ENCODE measurements at places on chromosomes 11 and 22.
A peak's percentile ranks its signal among the peaks of the same experiment; 100 is the strongest.

DNA sequence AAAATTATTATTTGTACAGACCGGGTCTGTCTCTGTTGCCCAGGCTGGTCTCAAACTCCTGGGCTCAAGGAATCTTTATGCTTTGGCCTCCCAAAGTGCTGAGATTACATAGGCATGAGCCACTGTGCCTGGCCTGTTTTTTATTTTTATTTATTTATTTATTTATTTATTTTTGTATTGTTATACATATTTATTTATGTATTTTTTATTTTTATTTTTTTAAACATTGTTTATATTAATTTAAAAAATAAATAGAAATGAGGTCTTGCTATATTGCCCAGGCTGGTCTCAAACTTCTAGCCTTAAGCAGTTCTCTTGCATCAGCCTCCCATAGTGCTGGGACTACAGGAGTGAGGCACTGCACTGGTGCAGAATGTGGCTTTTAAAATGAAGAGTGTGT is 47.0 kb downstream of the SWAP70 start:
- no peak for DNase-seq

- peak; percentile 33 for DNase-seq
Measured at GRCh38 chr11:116733969-116734508, 38.7 kb downstream of the BUD13 start.

DNA sequence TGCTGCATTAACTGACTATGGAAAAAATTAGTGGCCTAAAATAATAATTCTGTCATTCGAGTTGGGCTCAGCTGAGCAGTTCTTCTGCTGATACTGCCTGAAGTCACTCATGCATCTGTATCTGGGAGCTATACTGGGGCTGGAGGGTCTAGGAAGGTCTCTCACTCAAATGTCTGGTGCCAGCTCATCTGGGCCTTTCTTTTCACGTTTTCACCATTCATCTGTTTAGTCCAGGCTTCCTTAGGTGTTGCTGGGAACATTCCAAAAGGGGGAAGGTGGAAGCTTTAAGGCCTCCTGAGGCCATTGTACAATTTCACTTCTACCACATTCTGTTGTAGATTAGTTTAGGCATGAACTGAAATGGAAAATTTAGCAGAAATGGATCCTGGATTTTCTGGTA is 28.0 kb downstream of the YAP1 start:
- DNase-seq = no peak

DNA sequence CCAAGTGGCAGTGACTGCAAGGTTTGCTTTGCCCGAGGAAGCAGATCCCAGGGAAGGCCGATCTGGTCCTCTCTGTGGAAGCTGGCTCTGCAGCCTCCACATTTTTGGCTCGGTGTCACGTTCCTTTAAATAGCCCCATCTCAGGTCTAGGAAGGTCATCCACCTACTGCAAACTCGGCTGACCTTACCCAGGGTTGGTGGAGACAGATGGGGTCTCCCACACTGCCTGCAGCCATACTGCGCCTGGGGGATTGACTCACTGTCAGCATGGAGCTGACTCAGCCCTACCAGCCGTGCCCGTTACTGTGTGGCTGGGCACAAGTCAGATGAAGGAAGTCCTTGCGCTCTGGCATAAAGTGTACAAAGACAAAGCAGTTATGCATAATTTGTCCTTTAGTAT is 16.9 kb downstream of the CDPF1 start:
- no peak for DNase-seq

- DNase-seq = no peak
Measured at GRCh38 chr11:126664643-126665042, 309.2 kb downstream of the ST3GAL4 start.

GRCh38 chr11:131299598-131300438 is 70.6 kb upstream of the NTM start:
- DNase-seq = no peak

- no peak for DNase-seq
Measured at GRCh38 chr22:46845296-46846149, 83.1 kb downstream of the TBC1D22A start.
